ENCODE measurements at places on chromosomes 5 and 9.

DNA sequence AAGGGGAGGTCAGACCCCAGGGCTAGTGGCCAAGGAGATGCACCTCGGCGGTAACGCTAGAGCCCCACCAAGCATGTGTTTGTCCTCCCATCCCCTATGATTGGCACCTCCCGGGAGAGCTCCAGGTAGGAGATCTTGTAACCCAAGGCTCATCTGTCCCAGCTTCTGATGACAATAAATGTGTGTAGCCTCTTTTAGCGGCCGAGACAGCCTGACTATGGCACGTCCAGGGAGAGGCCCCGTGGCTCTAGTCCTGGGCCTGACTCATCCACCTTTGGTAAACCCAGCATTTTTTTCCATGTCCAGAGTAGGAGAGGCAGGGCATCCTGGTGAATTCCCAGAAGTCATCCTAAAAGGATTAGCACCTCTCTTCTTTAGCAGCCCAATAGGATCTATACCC lies 39.2 kb downstream of the IRF1 start:
- no peak for DNase-seq

- no peak for DNase-seq
These were observed 3.0 kb upstream of the SLC6A18 start for GRCh38 chr5:1222147-1222546.

DNA sequence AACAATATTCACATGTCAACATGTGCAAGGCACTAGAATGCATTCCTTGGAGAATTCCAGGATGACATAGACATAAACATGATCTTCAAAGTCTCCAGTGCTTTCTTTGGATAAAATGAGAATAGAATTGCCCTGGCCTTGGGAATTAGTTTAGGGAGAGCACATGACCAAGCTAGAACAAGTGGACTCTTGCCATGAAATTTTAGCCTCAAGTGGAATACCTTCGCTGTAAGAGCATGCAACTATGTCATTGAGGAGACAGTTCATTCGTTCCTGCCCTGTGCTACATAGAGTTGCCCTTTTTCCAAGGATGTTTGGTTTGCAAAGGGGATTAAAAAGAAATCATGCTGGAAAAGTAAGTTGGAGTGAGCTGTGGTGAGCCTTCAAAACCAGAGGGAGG lies 42.7 kb downstream of the ZFAND5 start:
- DNase-seq, result no peak

DNA sequence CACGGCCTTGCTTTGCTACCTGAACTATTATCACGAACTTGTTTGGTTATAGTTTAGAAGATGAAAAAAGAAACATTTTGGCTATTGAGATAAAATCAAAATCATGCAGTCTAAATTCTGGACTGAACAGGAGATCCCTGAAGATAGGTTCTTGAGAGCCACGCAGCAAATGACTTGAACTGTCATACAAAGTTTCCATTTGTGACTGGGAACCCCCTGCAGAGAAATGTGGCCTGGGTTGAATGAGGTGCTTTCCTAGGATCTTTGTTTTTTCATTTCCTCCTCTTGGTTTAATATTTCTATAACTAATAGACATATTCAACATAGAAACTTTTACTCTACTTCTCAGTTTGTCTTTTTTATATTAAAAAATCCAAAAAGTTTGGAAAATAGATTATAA lies 184.7 kb upstream of the TRPM3 start:
- DNase-seq, result no peak

GRCh38 chr5:151083081-151083676 lies 2.3 kb upstream of the TNIP1 start:
- no peak for DNase-seq

DNA sequence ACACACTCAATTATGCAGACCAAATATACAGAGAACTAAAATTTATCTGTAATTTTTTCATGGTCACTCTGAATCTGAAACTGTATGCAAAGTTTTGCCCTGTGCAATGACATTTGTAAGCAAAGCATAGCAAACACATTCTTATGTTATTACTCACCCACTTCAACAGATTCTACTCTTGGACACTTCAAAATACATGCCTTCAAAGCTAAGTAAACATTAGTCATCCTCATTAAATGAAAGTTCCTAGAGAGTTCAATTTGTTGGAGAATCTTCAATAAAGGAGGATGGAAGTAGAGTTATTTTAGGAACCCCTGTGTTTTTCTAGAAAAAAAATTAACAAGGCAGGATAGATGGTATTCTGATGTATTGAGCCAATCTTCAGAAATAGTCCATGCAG lies 639.7 kb upstream of the C9orf72 start:
- DNase-seq, result no peak

DNA sequence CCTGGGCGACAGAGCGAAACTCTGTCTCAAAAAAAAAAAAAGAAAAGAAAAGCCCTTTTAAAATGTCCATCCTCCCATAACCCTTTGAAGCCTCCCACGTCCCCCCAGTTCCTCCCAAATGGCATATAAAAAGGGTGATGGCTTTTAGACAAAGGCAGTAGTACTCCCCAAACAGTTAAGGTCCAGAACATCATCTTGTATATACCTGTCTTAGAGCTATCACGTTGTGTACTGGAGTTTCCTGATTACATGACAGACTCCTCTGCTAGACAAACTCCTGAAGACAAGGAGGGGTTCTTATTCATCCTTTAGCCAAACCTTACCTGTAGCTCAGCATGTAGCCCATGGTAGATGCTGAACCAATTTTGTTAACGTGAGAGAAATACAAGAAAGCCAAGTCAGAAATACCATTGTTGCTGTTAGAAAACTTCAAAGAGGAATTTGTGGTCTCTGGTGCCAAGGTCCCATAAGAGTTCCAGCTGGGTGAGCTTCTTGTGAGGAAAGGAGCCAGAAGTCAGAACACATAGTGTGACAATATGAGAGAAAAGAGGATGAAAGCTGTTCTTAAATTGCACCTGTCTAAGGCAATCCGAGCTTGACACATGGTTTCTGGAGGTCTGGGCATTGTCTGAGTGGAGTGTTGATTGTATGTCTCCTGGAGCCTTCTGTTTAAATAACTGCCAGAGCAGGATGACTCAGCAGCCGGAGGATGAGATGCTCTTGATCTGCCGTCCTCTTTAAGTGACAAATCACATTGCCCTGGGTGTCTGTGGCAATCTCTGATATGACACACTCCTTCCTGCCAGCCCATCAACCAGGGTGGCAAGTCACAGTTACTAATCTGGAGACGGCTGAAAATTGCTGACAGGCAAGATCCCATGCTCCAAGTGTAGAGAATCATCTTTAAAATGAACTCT lies 69.1 kb downstream of the ARRDC3 start:
- peak; percentile 36 for DNase-seq

DNA sequence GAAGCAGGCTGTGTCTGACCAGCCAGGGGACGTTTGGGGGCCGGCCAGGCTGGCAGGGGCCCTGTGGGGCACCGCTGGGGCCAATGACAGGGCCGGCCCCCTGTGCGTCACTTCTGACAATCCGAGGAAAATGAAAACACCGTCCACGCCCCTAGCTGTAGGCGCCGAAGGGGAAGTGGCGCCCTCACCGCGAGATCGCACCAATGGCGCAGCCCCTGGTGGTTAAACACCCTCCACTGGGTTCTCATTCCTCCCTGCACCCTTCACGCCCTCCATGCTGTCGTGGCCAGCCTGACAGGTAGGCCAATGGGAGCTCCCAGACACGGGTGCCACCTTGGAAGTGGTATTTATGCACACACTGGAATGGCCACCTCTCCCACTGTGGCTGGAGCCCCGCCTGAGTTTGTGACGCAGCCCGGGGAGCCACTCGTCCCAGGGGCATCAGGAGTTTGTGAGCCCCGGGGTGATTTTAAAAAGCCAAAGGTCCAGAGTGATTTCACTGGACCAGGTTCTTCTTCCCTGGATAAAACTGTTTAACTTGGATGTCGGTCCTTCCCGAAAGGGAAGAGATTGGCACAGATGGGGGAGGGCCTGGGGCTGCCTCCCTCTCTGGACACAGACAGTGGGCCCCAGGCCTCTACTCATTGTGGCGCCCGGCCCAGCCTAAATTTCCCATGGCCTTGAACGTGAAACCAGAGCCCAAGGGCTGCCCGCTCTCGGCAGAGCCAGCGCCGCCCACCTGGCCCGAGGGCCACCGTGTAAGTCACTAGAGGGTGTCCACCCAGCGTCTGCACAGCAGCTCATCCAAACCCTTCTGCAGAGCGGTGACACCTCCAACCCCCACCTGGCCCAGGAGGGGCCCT lies 49.7 kb downstream of the NKD2 start:
- no peak for DNase-seq

- no peak for DNase-seq
These were observed 914 bp downstream of the LCN6 start for GRCh38 chr9:136747161-136748060.

- DNase-seq, result no peak
These were observed 76.7 kb downstream of the PDE4D start for GRCh38 chr5:59816654-59817300.

- no peak for DNase-seq
These were observed 44.8 kb downstream of the PAPPA start for GRCh38 chr9:116198344-116198743.

DNA sequence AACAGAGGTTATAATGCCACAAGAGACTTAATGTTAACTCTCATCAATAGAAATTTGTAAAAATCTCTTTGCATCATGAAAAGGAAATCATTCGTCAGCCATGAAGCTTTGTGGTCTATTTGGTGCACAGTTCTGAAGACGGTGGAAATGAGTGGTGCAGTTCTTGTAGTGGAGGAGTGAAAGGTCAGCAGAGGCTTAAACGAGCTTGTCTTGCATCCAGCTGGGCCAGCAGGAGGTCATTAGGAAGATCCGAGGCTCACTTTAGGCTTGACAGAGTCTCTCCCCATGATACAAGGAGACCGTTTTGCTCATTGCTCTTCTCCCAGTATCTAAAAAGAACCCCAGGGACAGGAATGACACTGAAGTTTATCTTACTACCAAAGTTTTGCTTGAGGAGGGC lies 440.8 kb downstream of the BNC2 start:
- no peak for DNase-seq

GRCh38 chr5:159156426-159157238 lies 52.7 kb downstream of the RNF145 start:
- peak; percentile 69 for DNase-seq

GRCh38 chr5:95283022-95283615 lies 1.8 kb downstream of the MCTP1 start:
- no peak for DNase-seq

DNA sequence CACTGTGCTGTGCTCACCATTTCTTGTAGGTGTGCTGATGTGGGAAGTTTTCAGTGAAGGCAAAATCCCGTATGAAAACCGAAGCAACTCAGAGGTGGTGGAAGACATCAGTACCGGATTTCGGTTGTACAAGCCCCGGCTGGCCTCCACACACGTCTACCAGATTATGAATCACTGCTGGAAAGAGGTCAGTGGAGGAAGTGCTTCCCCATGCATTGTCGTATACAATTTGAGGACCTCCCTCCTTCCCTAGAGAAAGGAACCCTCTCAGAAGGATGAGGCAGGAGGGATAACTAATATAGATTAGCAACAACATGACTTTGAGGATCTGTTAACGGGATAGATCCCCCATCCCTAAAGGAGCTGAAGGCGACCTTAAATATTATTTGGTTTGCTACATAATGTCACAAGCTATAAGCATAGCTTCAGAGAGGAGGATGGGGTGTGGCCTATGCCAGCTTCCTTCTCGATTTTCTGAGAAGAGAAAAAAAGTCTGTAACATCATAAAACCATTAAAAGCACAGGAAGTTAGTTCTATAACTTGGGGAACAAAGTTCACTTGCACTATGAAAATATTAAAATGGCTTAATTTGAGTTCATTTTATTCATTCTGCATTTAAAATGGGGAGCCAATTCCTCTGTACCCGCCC lies 17.0 kb upstream of the CYFIP2 start:
- DNase-seq, result no peak

GRCh38 chr5:181112476-181112875 lies 18.5 kb downstream of the OR2V1 start:
- DNase-seq, result no peak

DNA sequence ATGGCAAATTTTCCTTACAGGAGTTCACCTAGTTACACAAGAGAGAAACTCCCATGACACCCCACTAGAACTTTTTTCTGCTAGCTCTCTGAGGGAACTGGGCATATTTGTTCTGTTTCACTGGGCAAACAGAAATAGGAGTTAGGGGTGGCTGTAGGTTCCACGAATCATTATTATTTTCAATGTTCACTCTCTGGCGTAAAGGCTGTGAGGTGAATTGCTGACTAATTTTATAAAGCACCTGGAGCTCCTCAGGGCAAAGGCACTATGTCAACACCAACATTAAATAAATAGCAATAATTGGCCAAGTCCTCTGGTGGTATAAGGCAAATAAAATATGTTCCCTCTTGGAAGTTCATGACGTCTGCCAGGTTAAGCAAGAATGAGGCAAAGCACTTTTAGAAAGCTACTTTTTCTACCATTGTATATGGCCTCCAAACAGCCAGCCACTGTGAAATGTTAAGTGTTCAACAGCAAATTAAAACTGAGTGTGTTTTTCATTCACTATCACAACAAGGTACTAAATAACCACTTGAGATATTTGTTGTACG lies 344.6 kb downstream of the PDE4D start:
- DNase-seq, result no peak

- no peak for DNase-seq
These were observed 77.1 kb downstream of the GOLPH3 start for GRCh38 chr5:32096891-32097595.

- DNase-seq, result no peak
These were observed 36.8 kb downstream of the ELL2 start for GRCh38 chr5:95924720-95925377.

DNA sequence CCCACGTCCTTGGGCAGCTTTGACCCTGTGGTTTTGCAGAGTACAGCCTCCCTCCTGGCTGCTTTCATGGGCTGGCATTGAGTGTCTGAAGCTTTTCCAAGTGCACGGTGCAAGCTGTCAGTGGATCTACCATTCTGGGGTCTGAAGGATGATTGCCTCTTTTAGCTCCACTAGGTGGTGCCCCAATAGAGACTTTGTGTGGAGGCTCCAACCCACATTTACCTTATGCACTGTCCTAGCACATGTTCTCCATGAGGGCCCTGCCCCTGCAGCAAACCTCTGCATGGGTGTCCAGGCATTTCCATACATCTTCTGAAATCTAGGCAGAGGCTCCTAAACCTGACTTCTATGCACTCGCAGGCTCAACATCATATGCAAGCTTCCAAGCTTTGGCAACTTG lies 644.2 kb upstream of the CDH9 start:
- no peak for DNase-seq

DNA sequence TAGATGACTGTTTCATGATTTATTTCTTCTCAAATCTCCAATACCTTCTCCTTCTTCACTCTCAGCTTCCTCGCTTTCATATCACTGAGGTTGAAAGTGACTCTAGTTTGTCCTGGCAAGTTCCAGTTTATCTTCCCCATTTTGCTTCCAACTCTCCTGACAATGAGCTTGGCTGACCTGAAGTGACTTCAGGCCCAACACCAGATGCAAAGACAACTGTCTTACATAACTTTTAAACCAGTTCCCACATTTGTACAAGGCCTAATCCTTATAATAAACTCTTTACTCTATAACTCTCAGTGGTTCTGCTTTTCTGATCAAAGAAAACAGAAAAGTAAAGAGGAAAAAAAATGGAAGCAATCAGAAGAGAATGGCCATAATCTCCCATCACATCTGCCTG lies 22.0 kb downstream of the GNG10 start:
- DNase-seq, result no peak

Measured in GM13977 (cell line).